ENCODE measurements at places on chromosomes 1 and 21.

DNA sequence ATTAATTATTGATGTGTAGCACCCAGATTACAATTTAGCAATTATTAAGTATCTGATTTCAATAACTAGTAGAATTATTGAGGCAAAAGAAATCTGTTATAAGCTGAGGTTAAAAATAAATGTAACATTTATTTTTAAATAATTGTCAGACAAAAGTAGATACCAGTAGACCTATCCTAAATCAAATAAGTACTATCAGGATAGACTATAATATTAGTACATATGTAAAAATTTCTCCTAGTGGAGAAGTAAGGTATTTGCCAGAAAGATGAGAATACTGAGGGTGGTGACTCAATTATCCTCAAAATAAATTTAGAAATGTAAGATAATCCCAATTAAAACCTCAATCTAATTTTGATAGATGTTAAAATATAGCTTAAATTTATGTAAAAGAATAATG, 377.8 kb upstream of the CHRM3 start:
- DNase-seq = no peak

- no peak for DNase-seq
Measured at GRCh38 chr1:207313131-207313530, 8.3 kb upstream of the CD55 start.

DNA sequence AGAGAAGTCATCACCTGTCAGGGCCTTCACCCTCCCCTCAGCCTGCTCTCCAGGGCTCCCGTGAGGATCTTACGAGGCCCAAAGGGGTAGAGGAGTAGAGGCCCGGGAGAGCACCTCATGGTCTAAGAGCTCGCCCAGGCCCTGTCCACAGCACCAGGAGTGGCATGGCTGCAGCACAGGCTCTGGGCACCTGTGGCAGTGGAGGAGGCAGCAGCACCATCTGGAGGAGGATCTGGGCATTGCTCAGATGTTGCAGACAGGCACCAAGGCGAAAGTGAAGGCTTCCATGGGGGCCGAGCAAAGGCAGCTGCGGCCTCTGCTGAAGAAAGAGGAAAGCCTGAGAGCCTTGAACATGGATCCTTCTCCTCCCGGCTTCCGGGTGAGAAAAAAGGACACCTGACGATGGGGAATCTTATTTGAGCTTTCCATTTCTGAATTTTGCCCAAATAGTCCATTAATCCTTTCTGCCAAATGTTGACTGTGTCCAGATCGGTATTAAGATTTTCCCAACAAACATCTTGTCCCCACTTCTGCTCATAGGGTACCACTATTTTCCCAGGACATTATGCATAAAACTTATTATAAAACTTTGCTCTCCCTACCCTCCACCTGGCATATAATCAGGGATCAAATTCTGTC, 604.7 kb downstream of the PTPRC start:
- DNase-seq = peak; percentile 62

- no peak for DNase-seq
Measured at GRCh38 chr1:85360730-85361493, 84.5 kb upstream of the BCL10 start.

DNA sequence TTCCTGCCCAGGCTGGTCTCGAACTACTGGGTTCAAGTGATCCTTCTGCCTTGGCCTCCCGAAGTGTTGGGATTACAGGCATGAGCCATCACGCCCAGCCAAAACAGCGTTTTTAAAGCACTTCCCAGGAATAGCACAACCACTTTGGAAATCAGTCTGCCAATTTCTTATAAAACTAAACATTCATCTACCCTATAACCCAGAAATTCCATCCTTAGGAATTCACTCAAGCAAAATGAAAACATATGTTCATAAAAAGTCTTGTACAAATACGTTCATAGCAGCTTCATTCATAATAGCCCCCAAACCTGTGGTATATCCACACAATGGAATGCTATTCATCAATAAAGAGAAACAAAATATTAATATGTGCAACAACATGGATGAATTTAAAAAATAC, 36.1 kb downstream of the PHC2 start:
- DNase-seq = no peak

GRCh38 chr1:26203642-26204318, 13.4 kb downstream of the CATSPER4 start:
- no peak for DNase-seq

DNA sequence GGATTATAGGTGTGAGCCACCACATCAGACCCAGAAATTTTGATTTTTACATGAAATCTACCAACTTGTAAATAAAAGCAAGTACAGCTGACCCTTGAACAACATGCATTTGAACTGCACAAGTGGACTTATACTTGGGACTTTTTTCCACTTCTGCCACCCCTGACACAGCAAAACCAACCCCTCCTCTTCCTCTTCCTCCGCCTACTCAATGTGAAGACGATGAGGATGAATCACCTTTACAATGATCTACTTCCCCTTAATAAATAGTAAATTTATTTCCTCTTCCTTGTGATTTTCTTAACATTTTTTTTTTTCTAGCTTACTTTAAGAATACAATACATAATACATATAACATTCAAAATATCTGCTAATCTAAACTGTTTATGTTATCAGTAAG, 17.5 kb upstream of the YRDC start:
- no peak for DNase-seq

GRCh38 chr1:205325334-205325884, 3.9 kb upstream of the NUAK2 start:
- DNase-seq = peak; percentile 73

DNA sequence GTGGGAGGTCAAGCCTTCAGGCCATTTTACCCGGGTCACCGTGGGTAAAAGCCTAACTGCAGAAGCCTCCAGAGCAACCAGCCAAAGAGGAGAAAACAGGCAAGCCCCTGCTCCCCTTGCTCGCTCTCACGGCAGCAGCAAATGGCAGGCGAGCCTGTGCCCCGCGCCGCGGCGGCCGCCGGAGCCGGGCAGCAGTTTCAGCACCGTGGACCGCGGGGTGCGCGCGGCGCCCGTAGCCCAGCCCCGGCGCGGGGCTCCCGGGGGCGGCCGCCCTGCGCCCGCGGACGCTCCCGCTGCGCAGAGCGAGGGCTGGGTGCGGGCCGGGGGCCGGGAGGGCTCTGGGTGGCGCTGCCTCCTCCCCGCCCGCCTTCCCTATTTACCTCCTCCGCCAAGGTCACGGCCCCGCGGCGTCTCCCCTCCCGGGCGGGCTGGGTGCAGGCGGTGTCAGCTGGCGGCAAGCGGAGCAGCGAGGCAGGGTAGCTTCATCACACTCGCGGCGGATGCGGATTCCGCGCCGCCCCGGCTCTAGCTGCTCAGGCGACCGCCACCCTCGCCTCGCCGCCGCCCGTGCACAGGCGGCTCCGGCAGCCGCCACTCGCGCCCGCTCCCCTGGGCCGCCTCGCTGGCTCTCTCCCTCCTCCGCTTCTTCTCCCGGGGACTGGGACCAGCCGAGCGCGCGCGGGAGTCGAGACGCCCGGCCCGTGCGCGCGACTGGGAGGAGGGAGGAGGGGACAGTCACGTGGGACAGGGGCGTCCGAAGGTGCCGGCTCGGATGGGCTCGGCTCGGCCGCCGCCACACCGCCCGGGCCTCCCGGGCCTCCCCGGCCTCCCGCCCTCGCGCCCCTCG, at the start of gene RGS7:
Gene RGS7, minus strand, starts transcription at position 687 of the 847 bp plus-strand sequence.
- DNase-seq = no peak

GRCh38 chr21:24727803-24728440, 879.4 kb downstream of the MRPL39 start:
- no peak for DNase-seq

GRCh38 chr1:44924835-44925464, 61.4 kb downstream of the EIF2B3 start:
- no peak for DNase-seq

DNA sequence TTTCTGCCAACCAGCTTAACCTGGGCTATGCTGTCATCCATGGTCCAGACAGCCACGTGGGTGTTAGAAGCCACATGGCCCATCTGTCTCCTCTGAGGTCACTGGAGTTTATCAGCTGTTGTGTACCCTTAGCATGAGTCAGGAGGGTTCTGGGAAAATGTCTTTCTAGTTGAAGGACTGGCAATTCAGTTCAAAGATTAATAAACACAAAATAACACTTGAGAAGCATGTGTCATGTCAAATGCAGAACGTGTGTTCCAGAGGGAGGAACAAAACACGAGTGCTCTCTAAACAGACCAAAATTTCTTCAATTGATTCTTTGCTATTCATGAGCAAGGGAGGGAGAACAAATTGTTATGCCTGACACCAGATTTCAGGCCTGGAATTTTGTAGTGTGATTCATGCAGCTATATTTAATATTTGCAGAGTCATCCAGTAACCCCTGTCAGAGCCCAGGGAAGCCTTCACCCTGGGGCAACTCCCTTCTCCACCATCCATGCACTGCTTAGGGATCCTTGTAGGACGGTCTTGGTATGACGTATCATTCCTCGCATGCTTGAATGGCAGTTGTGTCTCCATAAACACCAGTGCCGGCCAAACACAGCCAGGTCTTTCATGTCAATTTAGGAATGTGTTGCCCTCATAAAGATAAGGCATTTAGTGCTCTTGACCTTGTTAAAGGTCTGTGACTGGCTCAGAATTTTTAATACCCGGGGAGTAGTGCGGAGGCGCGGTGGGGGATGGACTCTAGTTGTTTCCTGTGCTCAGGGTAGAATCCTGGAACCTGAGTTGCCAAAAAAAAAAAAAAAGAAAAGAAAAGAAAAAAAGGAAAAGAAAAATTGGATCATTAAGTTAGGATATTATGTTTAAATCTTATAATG, 27.7 kb upstream of the DYRK1A start:
- no peak for DNase-seq

GRCh38 chr1:221664253-221664652, 77.6 kb downstream of the DUSP10 start:
- DNase-seq = no peak

DNA sequence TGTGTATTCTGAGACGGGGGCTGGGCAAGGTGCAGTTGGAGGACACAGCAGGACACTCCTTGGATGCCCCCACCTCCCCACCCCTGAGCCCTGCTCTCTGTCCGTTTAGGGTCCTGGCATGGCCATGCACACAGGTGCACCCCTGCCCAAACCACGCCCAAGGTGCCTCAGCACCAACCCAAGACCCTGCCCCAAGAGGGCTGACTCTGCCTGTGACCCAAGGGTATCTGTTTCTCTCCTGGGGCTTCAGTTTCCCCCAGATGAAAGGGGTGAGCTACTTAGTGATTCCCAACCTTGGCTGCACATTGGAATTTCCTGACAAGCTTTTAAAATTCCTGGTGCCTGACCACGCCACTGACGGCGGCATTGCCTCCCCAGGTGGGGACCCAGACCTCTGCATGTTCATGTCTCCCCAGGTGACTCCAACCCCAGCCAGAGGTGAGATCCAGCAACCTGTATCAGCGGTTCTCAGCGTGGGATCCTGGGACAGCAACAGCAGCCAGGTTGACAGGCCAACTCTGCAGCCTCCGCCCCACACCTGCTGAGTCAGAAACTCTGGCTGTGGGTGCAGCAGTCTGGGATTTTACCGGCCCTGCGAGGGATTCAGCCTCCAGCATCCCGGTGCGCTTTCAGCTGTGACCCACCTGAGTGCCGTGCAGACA, 483.4 kb downstream of the NPHP4 start:
- no peak for DNase-seq

- DNase-seq = no peak
Measured at GRCh38 chr1:235161685-235162327, 756 bp upstream of the RBM34 start.

- no peak for DNase-seq
Measured at GRCh38 chr1:48254254-48254653, 31.7 kb downstream of the SLC5A9 start.

GRCh38 chr1:153775458-153776327, 486 bp downstream of the SLC27A3 start:
- peak; percentile 52 for DNase-seq

GRCh38 chr1:29210278-29211085, 20.3 kb downstream of the MECR start:
- DNase-seq = no peak

DNA sequence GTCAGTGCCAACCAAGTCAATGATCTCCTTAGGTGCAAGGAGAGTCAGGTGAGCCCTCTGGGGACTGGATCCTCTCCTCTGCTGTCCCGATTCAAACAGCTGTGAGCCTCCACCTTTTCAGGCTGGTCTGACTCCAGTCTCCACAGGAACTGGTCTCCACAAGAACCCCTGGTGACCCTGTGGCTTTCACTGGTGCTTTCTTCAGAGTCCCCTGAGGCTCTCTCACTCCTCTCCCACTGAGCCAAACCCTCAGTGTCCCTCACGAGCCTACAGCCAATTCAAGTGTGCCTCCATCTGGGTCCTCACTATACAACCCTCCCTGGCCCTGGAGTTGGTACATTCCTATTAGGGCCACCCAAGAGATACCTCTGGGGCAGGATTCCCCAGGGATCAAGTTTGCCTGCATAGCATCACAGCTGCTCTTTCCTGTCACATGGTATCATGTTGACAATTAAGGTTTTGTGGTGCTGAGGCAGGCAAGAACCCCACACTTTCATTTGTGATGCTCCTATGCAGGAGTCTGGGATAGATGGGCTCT, 5.2 kb upstream of the NGF start:
- no peak for DNase-seq

DNA sequence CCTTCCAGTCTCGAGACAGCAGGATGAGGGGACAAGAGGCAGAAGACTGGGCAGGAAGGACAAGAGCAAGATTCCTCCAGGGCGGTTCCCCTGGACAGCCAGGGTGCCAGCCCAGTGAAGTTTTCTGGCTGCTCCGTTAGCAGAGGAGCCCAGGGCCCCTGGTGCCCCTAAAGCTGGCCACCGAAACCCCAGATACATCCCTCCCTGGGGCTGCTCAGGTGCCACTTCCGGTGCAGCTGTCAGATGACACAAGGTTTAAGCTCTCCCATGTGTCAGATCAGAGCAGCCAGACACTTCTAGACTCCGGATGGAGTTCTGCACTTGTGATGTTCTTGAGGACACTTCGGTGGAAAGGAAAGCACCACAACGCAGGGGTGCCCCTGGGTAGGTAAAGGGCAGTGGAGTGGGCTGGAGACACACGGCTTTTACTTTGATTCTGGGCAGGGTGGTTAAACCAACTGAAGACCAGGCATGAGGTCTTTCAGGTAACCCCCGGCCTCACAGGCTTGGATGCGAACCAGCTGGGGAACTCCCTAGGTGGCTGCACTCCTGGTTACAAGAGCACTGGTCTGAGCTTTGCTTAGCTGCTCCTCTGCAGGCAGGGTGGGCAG, 85.7 kb downstream of the ITPKB start:
- peak; percentile 76 for DNase-seq
